ENCODE measurements at places on chromosomes 3 and 15.

DNA sequence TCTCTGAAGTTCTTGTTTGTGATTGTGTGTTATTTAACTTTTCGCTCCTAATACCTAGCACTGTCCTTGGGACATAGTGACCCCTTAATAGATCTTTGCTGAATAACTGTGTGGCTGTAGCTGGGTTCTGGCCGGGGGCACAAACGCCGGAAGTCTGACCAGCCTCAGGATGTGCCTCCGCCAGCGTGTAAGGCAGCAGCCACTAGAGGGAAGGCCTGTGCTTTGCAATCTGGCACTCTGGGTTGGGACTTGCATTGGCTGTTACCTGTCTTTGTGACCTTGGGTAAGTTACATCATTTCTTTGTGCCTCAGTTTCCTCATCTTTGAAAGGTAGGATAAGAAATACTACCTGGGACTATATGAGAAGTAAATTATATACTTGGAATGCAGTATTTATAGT is 158.7 kb downstream of the GHSR start:
- DNase-seq: no peak

DNA sequence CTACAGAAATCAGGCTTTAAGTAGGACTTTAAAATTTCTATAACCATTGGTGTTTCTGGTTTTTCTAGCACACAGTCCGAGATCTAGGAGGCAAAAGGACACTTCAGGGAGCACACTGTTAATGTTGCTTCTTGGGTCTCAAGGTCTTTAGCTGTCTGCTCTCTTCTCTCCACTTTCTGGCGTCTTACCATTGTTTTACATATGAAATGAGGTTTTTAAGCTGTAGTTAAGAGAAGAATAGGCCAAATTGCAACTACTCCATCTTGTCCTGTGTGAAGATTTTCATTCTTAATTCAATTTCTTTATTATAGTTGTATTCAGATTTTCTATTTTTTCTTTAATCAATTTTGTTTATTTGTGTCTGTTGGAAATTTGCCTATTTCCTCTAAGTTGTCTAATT is 151.4 kb downstream of the WNT7A start:
- DNase-seq: no peak

GRCh38 chr15:77724715-77725114 is 92.0 kb upstream of the LINGO1 start:
- DNase-seq: no peak

- DNase-seq: no peak
Observed at GRCh38 chr3:37765591-37766488, 95.8 kb upstream of the CTDSPL start.

DNA sequence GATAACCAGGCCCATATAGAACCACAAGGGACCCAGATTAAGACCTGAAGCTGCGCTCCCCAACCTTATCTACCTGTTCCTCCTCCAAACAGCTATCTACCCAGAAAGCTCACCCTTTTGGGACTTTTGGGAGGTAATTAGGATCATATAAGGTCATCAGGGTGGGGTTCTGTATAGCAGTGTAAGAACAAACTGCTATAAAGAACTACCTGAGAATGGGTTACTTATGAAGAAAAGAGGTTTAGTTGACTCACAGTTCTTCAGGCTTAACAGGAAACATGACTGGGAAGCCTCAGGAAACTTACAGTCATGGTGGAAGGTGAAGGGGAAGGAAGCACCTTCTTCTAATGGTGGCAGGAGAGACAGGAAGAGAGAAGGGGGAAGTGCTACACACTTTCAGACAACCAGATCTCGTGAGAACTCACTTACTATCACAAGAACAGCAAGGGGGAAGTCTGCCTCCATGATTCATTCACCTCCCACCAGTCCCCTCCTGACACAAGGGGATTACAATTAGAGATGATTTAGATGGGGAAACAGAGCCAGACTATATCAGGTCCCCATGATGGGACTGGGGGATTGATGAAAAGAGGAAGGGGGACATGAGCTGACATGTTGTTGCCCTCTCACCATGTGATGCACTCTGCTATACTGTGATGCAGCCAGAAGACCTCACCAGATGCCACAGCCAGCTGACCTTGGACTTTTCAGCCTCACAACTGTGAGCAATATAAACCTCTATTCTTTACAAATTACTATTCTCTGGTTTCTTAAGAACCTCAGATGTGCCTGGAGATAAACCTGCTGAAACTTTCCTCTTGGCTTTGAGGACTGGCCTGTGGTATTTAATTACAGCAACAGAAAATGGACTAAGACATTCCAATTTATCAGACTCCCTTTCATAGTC is 15.3 kb upstream of the FMN1 start:
- DNase-seq: no peak

DNA sequence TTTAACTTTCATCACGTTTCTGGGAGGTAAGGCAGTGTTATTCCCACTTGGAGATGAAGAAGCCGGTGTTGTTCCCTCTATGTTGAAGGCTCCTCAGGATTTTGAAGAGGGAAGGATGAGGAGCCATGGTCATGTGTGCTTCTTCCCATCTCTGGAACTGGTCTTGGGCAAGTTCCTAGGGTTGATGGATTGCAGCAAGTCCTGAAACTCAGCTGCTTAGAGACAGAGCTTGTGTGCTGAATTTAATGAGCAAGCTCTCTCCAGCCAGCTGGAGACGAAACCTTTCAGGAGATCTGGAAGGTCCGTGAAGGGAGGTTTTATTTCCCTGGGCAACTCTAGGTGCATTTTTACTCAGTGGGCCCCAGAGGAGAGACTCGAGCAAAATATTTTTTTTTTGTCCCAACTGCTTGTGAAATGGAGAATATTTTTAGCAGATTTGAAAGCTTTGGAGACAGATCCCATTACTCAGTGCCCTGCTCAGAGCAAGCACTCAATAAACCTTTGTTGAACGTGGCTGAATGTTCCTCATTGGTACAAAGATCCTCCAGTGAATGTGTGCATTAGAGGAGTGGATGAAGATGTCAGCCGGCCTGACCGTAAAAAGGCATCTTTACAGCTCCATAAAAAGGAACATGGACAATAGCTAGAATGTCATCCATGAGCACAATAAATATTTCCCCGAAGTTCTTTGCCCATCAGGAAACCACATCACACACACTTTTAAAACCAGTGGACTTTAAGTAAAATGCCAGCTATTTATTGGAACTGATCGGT is 55.6 kb upstream of the RGMA start:
- no peak for DNase-seq

DNA sequence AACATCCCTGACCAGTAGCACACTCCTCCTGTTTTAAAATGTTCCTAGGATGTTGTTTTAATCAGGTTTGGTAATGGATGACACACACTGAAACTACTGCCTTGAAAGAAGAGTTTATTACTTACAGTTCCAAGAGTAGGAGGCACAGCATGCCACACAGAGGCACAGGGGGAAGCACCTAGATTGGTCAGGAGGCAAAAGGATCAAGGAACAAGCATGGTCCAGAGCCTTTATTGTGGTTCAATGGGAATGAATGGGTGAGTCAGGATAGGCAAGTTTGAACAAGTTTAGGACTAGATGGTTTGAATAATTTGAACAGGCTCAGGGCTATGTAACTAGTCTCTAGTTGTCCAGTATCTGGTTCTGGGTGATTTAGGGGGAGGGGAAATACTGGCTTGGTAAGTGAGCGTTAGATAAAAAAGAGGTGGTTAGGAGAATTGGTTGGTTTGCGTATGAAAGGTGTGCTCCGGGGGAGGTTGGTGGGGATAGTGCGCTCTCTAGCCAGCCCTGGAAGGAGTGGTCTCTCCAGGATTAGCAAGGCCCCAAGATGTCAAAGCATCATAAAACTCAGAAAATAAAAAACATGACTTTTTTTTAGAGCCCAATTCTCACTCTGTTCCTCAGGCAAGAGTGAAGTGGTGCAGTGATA is 35.1 kb downstream of the TMOD3 start:
- DNase-seq: no peak

DNA sequence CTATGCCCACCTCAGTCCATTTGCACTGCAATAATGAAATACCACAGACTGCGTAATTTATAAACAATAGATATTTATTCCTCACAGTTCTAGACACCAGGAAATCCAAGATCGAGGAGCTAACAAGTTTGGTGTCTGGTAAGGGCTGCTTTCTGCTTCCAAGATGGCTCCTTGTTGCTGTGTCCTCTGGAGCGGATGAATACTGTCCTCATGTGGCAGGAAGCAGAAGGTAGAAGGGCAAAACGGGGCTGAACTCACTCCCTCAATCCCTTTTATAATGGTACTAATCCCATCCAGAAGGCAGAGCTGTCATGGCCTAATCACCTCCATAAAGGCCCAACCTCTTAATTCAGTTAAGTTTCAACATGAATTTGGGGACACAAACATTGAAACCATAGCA is 75.3 kb downstream of the P2RY1 start:
- DNase-seq: no peak

GRCh38 chr15:92339361-92339760 is 54.3 kb upstream of the ST8SIA2 start:
- no peak for DNase-seq

DNA sequence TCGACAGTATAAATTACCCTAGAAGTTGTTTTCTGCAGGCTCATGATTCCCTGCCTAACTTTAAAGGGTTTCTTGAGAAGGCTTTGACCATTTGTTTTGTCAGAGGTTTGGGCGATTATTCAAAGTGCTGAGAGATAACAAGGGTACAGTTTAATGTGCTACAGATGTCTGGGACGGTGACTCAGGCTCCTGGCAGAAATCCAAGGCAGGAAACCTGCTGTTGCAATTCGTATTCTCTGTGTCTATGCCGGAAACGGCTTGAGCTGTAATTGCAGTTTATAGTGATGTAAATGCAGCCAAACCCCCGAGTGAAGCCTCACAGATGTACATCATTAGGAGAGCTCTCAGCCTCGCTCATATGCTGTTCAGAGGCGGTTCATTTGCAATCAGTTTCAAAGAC is 65.6 kb downstream of the SYNPR start:
- no peak for DNase-seq

- no peak for DNase-seq
Observed at GRCh38 chr15:60520013-60520824, 41.3 kb upstream of the ICE2 start.

GRCh38 chr3:193998123-193998448 is 137.9 kb upstream of the HES1 start:
- DNase-seq: no peak

DNA sequence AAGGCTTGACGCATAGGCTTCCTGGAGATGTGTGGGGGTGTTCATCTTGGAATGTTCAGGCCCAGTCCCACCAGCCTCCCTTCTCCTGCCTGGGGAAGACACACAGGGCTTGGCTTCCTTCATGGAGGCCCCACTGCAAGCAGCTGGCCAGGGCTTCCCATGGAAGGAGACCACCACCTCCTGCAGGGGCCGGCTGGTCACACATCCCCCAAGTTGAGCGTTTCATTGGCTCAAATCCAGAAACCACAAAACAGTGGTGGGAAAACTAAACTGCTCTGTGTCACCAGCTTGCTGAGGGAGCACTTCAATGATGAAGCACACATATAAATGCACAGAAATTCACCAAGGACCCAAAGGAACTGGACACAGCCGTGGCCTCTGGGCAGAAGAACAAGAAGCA is 8.3 kb downstream of the IQSEC1 start:
- no peak for DNase-seq

DNA sequence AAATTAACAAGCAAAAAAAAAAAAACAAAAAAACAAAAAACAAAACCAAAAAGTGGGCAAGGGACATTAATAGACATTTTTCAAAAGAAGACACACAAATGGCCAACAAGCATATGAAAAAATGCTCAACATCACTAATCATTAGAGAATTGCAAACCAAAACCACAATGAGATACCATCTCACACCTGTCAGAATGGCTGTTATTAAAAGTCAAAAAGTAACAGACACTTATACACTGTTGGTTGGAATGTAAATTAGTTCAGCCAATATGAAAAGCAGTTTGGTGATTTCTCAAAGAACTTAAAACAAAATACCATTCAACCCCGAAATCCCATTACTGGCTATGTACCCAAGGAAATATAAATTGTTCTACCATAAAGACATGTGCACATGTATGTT is 222.4 kb upstream of the CD96 start:
- no peak for DNase-seq

- no peak for DNase-seq
Observed at GRCh38 chr3:172622916-172623700, 87.8 kb downstream of the NCEH1 start.

DNA sequence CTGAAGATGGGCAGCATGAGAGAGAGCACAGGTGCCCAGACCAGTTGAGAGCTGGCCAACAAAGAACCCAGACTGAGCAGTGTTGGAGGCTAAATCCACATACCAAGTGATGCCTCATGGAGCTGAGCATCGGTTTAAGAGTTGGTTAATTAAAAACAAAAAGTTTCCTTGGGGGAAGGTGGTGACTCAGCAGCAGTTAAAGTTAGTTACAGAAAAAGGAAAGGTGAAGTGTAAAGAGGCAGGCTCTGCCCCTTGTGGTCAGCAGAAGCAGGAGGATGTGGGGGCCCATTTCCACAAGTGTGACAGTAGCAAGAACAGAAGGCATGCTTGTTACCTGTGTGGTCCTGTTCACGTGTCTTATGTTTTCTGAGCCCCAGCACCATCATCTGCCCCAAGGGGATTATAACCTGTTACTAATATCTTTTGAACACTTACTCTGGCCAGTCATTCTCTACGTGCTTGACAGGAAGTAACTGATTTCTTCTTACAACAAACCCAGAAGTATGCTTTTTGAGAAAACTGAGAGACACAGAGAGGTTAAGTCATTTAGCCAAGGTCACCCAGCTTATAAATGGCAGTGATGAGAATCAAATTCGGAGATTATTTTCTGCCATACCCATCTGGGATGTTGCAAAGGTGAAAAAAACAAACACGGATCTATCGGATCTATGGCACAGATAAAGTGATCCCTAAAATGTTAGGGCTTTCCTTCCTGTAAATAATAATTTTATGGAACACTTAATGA is 91.0 kb downstream of the EPHB1 start:
- DNase-seq: no peak

DNA sequence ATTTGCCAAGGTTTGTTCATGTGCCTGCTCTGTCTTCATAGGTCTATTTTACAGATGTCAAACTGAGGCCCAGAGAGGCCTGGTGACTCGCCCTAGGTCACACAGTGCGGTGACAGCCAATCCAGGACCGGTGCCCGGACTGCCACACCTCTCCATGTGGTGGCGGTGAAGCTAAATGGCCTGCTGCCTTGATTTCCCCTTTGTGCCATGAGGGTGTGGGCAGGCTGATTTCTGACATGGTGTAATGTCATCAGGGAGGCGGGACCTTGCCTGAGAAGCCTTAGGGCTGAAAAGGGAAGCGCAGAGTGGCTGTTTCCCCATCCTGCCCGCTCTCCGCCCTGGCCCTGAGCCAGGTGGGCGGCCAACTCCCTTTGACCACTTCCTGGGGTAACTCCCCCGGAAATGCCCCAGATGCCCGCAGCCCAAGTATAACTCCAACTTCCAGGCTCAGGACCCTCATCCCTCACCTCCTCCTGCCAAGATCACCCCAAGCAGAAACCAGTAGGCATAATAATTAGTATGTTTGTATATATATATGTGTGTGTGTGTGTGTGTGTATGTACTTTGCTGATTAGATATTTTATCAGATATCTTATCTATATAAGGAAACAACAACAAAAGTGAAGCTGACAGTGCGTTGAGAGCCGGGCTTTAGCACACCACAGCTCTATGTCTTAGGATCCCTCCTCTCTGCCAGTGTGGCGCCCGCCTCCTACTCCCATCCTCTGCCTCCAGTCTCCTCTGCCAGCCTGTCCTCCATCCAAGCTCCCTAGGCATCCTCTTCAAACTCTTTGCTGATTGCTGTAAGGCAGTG is 63.9 kb downstream of the IQSEC1 start:
- DNase-seq: peak; percentile 27

Data from stimulated activated CD8-positive, alpha-beta memory T cell treated with anti-CD3 and anti-CD28 coated beads, Interleukin-2, amount 100 ng/mL, for 1 hour (primary cell).